ENCODE measurements at places on chromosomes 1 and 21.

DNA sequence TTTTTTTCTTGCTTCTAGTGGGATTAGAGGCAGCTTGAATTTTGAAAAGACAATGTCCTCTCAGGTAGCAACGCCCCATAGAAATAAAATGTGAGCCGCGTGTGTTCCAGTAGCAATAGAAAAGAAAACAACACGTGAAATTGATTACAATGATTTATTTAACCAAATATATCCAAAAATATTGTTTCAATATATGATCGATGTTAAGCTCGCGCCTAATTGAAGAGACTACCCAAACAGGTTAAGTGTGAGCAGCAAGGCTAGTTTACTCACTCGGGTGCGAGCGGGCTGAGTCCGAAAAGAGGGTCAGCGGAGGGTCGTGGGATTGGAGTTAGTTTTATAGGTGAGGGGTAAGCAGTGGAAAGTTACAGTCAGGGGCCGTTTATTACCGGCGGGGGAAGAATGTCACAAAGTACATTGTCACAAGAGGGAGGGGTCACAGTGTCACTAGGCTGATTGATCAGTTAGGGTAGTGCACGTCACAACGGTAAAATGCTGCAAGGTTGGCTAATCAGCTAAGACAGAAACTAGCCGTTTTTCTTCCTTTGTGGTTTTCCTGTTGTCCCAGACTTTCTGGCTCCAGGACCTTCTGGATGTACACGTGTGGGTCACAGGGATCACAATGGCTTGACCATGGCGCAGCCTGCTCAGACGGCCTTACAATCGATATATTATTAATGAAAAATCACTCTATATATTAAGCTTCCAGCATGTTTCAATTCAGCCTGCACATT, 697 bp upstream of the ZNF670 start:
- DNase-seq = no peak

DNA sequence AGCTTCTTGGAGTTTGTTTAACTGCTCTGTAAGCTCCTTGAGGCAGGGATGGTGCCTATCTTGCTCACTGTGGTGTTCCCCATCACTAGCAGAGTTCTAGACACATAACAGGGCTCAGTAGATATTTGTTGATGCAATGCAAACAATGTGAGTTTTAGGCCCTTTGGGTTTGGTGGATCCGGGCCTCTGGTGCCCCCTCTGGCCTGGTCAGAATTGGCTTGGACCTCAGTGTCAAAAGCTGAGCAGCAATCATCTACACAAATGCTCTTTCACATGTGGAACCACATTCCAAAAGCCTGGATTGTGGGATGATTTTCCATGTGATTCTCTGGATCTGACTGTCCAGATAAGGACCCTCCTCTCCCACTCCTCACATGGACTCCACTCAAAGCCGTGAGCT, 53.4 kb upstream of the BCAR3 start:
- no peak for DNase-seq

DNA sequence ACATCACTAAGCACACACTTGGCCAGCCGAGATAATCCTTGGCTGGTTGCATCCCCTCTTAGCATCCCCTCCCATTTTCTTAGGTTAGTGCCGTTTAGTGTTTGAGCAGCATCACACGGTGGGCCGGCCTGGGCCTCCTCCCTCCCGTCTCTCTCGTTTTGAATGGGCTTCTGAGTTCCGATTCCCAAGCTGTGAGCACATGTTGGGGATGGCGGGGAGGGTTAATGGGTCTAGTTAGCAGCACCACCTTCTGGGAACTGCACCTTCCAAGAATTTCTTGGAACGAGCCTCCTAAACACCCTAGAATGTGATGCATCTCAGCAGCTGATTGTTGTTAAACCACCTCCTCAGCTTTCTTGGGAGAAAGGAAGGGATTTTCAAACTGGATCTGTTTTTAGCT, 73.3 kb downstream of the CNIH3 start:
- DNase-seq = no peak

DNA sequence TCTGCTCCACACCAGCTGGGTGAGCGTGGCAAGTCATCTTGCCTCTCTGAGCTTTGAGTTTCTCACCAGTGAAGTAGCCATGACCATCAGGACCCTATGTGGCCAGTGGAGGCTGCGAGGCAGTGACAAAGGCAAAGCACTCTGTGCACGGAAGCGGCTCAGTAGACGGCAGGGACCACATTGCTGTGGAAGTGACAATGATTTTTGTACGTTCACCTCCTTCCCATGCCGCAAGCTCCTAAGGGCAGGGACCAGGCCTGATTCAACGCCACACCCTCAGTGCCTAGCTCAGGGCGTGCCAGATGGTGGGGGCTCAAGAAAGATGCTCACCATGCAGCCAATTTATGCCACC, 210.5 kb downstream of the MATN1 start:
- DNase-seq = no peak

- no peak for DNase-seq
These were observed 62.1 kb downstream of the ABL2 start for GRCh38 chr1:179167418-179167777.

DNA sequence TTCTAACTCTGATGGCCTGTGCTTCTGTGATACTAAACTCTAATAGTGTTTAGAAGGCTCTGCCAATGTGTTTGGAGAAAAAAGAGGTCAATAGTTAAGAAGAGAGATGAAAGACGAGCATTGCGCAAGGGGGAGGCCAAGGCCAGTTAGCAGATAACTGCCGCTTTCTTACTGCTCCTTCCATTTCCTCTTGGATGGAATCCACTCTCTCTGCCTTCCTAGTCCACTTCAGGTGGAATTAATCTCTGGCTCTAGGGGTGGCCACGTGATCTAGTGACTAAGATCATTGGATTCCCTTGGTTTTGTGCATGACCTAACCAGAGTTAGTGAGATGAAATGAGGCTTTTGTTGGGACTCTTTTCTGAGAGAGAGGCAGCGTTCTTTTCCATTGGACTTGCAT, 148.3 kb downstream of the ACTL8 start:
- no peak for DNase-seq

- DNase-seq = no peak
These were observed 10.8 kb upstream of the EYA3 start for GRCh38 chr1:28099050-28099769.

DNA sequence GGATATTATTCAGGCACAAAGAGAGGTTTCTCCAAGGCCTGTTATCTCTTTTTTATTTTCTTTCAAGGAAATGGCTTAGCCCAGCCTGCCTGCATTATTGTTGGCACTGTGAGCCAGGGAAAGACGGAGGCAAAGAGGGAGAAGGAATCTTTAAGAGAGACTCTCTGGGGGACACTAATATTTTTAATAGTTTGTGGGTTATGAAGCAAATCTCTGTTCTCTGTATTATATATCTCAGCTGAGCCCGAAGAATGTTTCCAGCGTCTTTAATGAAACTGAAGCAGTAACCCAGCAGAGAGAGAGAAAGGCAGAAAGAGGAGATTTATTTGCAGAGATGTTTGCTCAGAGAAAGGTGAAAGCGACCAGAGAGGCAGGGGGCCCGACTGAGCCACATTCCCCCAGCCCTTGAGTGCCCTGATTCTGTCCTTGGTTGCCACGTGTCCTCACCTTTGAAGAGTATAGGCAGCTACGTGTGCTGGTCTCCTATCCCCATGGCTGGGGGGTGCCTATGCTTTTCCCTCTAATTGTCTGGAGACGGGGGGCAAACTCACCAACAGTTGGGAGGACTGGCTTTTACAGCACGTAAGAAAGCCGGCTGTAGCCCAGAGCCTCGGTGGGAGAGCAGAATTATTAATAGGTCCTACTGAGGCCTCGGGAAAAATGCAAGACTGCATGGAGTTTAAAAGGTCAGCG, 166.4 kb downstream of the TRABD2B start:
- no peak for DNase-seq

- no peak for DNase-seq
These were observed 5.5 kb upstream of the PRKAB2 start for GRCh38 chr1:147177611-147178380.

All from NCI-H2171 treated with DMSO at 0.1 percent for 48 hours (cell line).